ENCODE measurements at places on chromosomes 7 and 10.

GRCh38 chr7:72230281-72230680 is 181.9 kb downstream of the CALN1 start:
- DNase-seq, result no peak

DNA sequence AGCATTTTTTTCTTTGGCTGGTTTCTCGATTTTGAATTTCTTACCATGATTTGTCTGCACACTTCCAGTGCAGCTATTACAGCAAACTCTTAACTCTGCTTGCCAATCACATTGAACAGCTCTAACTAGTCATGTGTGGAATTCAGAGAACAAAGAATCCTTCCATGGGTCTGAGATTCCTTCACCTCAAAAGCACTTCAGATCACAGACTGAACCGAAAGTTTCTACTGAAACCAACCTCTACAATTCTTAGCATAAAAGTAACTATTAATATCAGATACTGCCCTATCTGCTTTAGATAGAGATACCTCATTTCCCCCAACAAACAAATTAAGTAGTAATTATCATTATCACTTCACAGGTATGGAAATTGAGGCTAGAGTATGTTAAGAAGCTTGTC is 56.5 kb upstream of the SP4 start:
- DNase-seq, result no peak

GRCh38 chr10:37721100-37721499 is 136.3 kb downstream of the ZNF248 start:
- DNase-seq, result no peak

DNA sequence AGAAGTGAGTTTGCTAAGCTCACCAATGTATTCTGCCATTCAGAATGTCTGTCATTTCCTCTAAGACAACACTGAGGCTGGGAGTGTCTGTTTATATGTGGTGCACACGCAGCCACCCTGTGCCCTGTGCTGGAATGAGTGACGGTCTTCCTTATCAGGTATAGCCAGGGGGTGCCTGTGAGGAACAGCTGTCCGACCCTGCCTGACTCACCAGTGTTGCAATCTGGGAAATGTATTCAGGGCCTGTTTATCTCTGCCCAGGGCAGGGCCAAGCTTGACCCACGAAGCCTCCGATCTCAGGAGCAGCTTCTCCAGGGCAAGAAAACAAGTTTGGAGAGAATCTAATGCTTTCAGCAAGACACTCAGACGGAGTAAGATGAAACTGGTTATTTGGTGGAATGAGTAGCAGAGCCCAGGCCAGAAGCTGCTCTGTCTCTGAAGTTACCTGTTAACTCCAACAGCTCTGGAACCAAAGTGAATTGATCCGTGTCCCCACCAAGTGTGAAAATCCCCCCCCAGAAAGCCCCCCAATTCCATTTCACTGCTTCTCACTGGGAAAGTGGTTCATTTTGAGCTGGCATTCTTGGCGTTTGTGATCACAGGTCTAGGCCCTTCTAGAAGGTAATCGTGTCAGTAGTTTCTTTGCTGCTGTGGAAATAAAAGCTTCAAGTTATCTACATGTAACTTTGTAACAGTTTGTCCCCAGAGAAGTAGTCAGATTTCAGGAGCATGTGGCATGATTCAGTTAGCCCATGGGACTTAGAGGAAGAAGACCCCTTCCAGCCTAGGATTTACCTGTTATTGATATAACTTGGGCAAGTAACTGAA is 6.1 kb upstream of the UBE2H start:
- DNase-seq, result no peak

DNA sequence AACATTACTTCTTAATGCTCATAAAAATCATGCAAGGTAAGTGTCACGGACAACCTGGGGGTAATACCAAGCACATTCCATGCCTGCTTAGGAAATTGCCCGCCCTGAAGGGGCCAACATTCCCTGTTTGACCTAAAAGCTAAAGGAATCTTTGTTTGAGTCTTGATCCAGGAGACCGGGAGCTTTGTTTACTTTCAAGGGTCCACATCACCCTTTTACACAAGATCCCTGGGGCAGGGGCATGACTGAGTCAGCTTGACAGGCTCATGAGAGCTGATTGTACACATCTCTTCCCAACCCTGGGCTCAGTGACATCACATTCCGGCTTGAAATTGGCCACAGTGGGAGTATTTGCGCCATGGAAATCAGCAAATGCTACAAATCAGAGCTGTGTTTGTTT is 248.1 kb upstream of the HABP2 start:
- DNase-seq, result no peak

DNA sequence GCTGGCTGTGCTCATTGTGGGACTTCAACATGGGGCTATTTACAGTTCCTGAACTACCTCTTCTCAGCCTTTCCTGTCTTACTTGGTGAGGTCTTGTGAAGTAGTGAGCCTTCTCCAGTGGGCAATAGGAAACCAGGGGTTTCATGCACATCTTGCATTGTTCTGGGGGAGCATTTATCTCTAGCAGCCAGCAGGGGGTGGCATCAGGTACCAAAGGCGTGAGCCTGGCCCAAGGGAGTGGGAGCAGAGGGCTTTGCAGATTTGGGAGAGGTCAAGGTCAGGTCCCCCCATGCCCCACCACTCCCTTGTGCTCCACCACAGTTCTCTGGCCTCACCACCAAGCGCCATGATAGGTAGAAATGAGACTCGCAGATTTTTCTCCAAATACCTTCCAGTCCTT is 85.4 kb upstream of the NPTX2 start:
- no peak for DNase-seq

DNA sequence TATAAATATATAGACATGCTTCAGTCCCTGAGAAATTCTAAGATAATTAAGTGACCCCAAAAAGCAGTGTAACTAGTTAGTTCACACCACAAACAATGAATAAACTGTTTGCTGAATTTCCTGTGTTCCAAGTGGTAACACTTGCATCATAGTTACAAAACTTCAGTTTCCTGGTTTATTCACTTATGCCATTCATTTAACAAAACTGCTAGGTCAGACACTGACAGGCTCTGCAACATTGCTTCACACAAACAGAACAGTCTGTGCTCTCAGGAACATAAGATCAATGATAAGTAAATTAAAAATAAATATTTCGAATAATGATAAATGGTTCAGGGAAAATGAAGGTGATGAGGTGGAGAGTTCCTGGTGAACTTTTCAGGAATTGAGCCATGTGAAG is 133.3 kb upstream of the NAMPT start:
- DNase-seq, result no peak

DNA sequence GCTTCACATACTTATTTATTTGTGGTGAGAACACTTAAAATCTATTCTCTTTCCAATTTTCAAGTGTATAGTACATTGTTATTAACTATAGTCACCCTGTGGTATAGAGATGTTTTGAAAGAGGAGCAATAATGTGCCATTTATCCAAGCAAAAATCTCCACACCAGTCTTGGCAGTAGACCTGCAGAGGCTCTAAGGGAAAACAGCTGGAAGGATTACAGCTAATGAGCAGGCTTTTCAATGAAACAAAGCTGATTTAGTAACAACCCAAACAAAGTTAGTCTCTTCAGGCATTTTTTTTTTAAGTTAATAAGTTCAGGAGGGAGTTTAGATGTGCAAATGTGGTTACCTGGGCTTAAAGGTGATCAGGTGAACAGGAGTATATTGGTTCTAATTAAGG is 101.9 kb downstream of the EVX1 start:
- DNase-seq, result no peak

DNA sequence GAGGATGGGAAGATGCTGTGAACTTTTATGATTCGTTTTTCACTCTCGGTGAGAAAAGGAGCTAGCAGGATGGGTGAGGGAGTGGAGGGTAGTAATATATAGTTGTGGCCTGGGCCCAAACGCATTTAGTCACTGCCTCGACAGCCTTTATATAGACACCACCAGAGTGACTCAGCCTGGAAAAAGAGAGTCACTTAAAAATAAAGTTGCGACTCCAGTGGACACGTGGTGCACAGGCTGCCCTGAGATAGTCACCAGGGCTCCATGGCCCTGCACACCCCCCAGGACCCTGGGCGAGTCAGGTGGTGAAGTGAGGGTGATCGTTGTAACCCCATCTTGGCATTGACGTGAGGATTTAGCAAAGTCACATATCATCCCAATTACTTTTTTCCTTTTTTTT is 106.7 kb downstream of the CUX1 start:
- DNase-seq, result no peak

GRCh38 chr10:624605-625332 is 64.7 kb downstream of the DIP2C start:
- peak; percentile 31 for DNase-seq

DNA sequence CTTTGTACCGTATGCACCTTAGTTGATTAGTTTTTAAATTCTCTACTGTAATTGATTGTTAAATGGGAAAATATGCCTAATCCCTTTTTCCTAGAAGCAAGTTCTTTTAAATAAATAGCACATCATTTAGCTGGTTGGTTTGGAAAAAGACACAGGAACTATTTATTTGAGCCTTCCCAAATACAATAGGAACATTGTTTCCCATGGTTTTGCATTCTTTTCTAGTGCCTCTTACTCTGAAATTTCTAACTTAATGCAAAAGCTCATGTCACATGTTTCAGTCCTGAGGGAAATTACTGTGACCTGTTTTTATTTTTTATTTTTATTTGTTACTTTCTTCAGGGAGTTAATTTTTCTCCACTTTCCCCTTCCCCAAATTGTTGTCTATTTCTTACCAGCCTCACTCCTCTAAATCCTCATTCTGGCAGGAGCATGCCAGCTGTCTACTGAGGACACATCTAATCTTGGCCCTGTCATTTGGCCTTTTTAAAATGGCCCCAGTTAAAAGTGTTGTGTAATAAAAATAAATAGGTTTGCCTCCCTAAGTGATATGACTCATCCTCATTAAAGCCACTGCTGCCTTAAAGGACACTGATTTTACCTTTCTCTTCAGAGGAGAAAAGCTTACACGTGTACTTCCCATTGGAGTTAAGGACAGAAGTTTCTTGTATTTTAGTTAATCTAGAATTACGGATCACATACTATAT is 94.5 kb downstream of the PPP1R3A start:
- DNase-seq, result no peak

- no peak for DNase-seq
Measured at GRCh38 chr7:121486590-121486989, 90.5 kb upstream of the FAM3C start.

DNA sequence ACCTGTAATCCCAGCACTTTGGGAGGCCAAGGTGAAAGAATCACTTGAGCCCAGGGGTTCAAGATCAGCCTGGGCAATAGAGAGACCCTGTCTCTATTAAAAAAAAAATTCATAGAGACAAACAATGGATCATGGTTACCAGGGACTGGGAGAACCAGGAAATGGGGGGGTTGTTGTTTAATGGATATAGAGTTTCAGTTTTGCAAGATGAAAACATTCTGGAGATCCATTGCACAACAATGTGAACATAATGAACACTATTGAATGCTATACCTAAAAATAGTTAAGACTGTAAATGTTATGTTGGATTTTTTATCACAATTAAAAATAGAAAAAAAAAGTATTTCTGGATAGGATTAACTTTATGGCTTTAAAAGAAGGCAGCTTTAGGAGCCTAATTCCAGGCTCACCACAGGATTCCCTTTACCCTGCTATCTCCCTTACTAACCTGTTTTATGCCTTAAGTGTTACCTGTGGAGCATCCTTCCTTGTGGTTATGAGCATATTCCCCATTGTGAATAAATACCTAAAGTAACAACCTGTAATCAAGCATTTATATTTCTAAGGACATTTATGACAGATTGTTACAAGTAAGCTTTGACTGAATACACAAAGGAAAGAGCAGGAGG is 45.1 kb upstream of the SGCE start:
- DNase-seq, result no peak

DNA sequence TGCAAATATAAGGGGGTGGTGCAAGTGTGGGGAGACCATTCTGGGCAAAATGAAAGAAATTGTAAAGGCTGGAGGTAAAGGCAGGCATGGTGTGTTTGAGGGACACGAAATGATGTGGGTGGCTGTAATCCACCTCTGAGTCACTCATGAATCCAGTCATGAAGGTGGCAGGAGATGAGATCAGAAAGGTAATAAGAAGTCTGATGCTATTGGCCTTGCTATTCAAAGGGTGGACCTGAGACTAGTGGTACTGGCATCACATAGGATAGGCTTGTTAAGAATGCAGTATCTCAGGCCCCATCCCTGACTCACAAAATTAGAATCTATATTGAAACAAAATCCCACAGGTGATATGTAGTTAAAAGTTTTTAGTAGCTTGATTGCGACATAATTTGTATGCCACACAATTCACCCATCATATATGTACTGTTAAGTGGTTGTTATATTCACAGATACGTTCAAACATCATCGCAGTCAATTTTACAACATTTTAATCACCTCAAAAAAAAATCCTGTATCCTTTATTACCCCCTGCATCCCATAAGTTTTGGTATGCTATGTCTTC is 85.6 kb downstream of the ST8SIA6 start:
- no peak for DNase-seq

- DNase-seq, result no peak
Measured at GRCh38 chr10:32318476-32318896, 28.5 kb downstream of the EPC1 start.

- DNase-seq, result no peak
Measured at GRCh38 chr7:141442781-141443180, 108.4 kb upstream of the AGK start.

DNA sequence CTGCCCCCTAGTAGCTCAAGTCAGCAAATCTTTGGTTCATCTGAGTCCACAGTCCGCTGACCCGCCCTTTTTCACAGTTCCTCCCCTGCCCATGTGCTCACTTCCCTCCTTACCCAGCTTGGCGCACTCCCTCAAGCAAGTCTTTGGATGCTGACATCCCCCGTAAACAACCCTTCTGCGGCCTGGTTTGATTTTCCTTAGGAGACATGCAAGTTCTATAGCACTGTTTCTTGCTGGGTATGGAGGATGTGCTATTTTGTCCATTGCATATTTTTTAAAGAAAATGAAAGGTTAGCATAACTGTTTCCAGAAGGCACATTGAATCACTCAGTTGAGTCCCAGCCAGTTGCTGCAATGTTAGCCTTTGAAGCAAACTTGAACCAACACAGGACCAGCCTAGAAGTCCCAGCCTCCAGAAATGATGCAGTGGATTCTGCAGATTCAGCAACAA is 38.2 kb downstream of the HTRA1 start:
- peak; percentile 77 for DNase-seq

GRCh38 chr7:5564894-5565293 is 141.3 kb upstream of the TNRC18 start:
- peak; percentile 39 for DNase-seq

GRCh38 chr7:130380861-130381455 is 664 bp downstream of the CPA1 start:
- no peak for DNase-seq

- DNase-seq, result peak; percentile 93
Measured at GRCh38 chr10:73999703-74000102, 1.8 kb downstream of the VCL start.

Data from skin of body (tissue), 3 donors.